ENCODE measurements at places on chromosomes 5 and 9.

- no peak for DNase-seq
Observed at GRCh38 chr9:84189904-84190303, 150.7 kb downstream of the SLC28A3 start.

DNA sequence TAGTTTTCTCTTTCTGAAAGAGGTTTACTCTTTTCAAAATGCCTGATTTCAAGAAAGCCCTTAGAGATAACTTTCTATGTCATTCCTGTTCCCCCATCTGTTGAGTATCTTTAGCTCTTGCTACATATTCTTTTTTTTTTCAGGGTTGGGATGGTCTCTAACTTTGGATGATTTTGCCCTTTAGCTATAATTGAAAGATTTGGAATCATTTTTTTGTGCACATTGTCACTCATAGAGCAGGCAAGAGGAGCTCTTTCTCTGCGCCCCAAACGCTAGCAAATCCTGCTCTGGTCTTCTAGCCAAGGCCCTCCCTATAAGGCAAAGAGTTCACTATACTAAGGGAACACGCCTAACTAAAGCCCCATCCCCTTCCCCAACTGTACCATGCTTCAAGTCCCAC is 316.9 kb downstream of the TMEM232 start:
- no peak for DNase-seq

GRCh38 chr5:87311405-87312279 is 44.0 kb downstream of the RASA1 start:
- no peak for DNase-seq

DNA sequence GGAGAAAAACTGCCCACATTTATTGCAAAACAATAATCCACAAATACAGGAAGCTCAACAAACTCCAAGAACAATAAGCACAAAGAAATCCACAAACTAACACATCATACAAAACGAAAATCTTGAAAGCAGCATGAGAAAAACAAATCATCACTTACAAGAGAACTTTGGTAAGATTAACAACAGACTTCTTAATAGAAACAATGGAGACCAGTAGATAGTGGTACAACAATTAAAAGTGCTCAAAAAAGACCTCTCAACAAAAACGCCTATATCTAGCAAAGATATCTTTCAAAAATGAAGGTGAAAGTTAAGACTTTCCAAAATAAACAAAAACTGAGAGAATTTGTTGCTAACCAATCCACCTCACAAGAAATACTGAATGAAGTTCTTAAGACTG is 38.4 kb downstream of the CDKL3 start:
- DNase-seq, result peak; percentile 10

DNA sequence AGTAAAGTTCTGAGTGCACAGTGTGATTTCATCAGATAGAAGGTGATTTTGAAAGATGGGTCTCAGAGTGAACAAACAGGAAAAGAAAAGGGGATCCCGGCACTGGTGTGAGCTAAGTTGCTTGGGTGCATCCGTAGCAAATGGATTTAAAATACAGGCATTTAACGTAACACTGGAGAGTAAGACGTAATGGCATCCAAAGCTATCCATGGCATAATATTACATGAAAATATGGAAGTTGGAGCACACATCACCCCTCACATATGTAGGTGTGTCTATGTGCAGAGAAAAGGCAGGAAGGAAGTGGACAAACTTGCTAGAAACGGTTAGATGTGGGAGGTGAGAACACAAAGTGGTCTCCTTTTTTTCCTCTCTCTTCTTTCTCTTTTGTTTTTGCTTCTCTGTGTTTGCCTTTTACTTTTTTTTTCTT is 38.2 kb upstream of the SEMA4D start:
- DNase-seq, result no peak

DNA sequence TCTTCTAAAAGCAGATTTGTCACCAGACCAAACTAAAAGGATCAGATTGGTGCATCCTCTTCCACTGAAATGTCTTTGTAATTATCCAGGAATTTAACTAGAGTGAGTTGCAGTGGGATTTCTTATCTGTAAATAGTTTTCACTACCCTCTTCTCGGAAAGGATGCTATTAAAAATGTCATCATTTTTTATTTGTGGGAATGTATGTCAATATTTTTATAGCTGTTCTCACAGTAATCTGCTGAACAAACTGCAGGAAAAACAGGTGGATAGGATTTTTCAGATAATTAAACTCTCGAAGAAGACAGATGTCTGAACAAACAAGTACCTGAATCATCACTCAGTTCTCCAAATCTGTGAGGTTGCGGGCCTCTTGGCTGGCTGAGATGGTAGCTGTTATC is 62.7 kb downstream of the RAB14 start:
- DNase-seq, result no peak

GRCh38 chr5:111511831-111512374 is 432 bp downstream of the STARD4 start:
- no peak for DNase-seq

- no peak for DNase-seq
Observed at GRCh38 chr5:32445831-32446614, 1.5 kb upstream of the ZFR start.

GRCh38 chr5:109553846-109554245 is 135.9 kb upstream of the MAN2A1 start:
- DNase-seq, result no peak

DNA sequence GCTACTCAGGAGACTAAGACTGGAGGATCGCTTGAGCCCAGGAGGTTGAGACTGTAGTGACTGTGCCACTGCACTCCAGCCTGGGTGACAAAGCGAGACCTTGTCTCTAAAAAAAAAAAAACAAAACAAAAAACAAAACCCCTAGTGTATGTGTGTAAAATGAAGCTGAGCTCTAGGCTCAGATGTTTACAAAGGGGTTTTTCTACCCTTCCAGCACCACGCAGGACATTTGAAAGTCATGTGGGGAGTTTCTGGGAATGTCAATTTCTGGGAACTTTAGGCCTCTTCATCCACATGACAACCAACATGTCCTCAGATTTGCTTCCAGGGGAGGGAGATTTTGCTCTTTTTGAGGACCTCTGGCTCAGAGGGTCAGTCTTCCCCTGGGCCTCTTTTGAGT is 42.4 kb upstream of the AIF1L start:
- no peak for DNase-seq

- DNase-seq, result no peak
Observed at GRCh38 chr5:66151030-66151429, 6.9 kb downstream of the SREK1 start.

DNA sequence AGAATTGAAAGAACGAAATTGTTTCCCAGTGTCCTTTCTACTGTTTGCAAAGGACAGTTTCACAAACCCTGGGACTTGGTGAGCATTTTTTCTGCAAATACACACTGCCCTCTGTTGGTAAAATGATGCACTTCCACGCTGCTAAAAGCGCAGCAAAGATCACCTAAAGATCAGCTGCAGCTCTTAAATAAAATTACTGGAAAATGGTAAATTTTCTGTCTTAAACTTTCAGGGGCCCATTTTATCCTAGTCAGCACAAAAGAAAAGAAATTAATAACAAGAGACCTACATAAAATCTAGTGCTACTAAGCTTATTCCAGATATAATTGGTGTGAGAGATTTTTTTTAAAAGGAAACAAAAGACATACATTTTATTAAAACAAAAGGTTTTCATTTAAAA is 566.0 kb downstream of the CAAP1 start:
- DNase-seq, result peak; percentile 90

GRCh38 chr9:129359916-129360536 is 182.0 kb upstream of the IER5L start:
- no peak for DNase-seq

- no peak for DNase-seq
Observed at GRCh38 chr9:131385296-131385695, 8.6 kb upstream of the PRRC2B start.

- DNase-seq, result no peak
Observed at GRCh38 chr9:83130541-83130940, 67.6 kb upstream of the RASEF start.

DNA sequence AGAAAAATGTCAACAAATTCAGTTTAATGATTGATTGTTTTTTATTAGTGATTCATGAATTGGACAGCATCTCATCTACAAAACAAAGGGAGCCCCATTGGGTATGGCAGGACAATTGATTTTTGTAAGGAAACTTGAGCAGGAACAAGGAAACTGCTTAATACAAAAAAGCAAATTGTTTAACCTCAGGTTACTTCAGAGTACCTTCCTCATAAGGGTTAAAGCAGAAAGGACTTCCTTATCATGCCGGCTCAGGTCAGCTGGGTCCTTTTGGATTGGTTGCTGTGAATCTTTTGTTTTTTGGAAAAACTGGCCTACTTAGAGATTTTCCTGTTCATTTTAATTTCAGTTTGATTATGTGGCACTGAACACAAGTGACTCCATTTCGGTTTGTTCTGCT is 211.8 kb downstream of the ARRDC3 start:
- DNase-seq, result no peak

- DNase-seq, result peak; percentile 57
Observed at GRCh38 chr5:181052672-181053487, 12.8 kb downstream of the BTNL9 start.

- DNase-seq, result peak; percentile 84
Observed at GRCh38 chr5:65102976-65103711, 334.4 kb downstream of the CWC27 start.

GRCh38 chr5:60325870-60326269 is 374.1 kb downstream of the DEPDC1B start:
- DNase-seq, result no peak

DNA sequence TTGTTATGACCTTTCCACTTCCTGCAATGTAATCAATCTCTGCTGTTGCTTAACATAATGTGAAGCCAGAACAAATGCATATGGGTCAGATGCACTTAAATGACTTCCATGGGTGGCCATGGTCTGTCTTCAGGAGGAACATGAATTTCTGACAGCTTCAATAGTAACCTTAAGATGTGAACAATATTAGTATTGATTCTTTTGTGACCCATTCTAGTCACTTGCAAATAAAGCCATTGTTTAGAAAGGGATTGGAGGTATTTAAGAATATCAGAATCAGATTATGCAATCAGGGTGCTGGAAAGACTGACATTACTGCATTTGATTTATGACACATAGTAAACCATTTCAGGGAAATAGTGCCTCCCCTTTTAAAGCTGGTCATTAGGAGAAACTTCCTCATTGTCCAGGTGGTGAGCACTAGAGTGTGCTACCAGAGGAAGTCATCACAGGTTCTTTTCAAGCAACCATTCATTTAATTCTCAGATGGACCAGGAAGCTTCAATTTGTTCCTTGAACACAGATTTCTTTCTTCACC is 32.1 kb downstream of the GRIN3A start:
- no peak for DNase-seq

DNA sequence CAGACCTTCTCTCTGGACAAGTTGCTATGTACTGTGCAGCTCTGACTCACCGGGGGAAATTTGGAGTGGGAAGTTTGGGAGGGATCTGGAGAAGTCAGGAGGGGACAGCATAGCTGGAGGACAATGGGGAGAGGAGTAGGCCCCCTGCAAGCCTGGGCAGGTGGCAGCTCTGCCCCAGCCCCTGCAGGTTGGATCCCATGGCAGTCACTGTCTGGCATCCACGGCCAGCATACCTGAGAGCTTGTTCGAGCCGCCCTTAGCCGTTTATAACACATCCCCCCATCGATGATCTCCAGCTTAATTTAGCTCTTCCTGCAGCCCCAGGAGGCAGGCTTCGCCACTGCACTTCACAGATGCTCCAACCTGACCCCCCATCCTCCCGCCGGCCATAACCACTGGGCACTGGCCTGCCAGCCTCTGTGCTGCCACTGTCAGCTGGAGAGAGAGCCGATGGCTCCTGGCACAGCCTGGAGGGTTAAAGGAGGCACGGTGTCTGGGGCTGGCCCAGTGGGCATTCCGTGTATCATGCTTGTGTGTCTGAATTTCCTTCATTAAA is 57.7 kb upstream of the RNU6ATAC start:
- no peak for DNase-seq

GRCh38 chr5:154110716-154111115 is 71.9 kb downstream of the MFAP3 start:
- DNase-seq, result peak; percentile 51

GRCh38 chr9:131910572-131910971 is 169.1 kb downstream of the MED27 start:
- no peak for DNase-seq

GRCh38 chr9:129623331-129623730 is 2.4 kb upstream of the C9orf50 start:
- no peak for DNase-seq

GRCh38 chr5:28483327-28484025 is 1445.1 kb upstream of the CDH9 start:
- no peak for DNase-seq

DNA sequence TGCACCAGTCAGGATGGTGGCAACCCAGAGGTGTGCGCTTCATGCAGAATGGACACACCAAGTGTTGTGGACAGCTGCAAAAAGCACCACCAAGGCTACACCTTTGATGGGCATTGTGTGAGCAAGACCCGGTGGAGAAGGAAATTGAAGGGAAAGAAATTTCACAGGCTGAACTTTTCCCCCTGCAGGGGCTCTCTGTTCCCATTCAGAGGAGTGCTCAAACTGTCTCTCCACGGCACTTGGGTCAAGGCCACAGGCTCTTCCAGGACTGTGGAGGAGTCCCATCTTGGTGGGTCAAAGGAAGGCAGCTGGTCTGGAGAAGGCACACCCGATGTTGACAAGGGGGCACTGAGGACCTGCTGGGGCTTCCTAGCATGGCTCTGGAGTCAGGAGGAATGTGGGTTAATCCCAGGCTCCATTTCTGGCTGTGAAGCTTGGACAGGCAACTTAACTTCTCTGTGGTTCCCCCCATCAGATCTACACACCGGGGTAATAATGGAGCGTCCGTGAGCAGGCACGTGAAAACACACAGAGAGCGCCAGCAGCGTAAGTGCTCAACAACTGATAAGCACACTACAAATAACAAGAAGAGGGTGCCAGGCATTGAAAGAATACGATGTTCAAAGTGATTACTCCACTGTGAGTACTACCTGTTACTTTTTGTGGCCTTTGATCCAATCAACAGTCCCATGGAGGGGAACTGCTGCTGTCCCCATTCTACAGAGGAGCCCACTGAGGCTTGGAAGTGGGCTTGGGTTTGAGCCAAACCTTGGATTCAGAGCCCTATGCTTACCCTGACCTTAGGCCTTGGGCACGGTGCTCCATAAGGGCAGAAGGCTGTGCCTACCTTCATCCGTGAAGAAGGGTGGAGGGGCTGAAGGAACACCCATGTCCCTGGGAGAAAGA is 34.2 kb upstream of the TIFAB start:
- no peak for DNase-seq

GRCh38 chr9:4755026-4755609 is 14.1 kb upstream of the AK3 start:
- no peak for DNase-seq

GRCh38 chr5:58927181-58927580 is 344.3 kb downstream of the RAB3C start:
- no peak for DNase-seq

GRCh38 chr5:90294604-90295003 is 115.0 kb downstream of the CETN3 start:
- no peak for DNase-seq

All from eye (tissue), 1 donor.